Posterior vena cava (tissue), 2 donors: ENCODE measurements at places on chromosomes 12 and 14. TPM values are rescaled to one million over a fixed set of nuclear protein-coding genes. Genes with fewer than 3 reads are reported as not detected.

TIMM9 gene
- total RNA-seq = 30.7 TPM

SOAT2 gene
- total RNA-seq = 0.32 TPM

EIF2S3B gene
- total RNA-seq = 0.33 TPM

GPR162 gene
- 3.9 TPM for total RNA-seq

TAS2R42 gene
- not detected for total RNA-seq

LTBP2 gene
- 168 TPM for total RNA-seq

GPX2 gene
- total RNA-seq = not detected

NXPH4 gene
- 0.24 TPM for total RNA-seq

ANKS1B gene
- total RNA-seq = 37.1 TPM

C1QL4 gene
- not detected for total RNA-seq

COX14 gene
- 44.7 TPM for total RNA-seq

KRT5 gene
- not detected for total RNA-seq

CDKN1B gene
- 27.5 TPM for total RNA-seq
